ENCODE measurements at places on chromosomes 5 and 9.

- DNase-seq: no peak
These were observed 995.4 kb upstream of the WWC1 start for GRCh38 chr5:167296066-167296465.

- DNase-seq: no peak
These were observed 39.0 kb downstream of the ZFR start for GRCh38 chr5:32405507-32405906.

GRCh38 chr5:181207214-181207959 lies 2.4 kb upstream of the TRIM7 start:
- DNase-seq: no peak

- no peak for DNase-seq
These were observed 116.2 kb downstream of the MAN2A1 start for GRCh38 chr5:109805883-109806282.

GRCh38 chr9:96270236-96270744 lies 31.7 kb downstream of the HSD17B3 start:
- DNase-seq: no peak

DNA sequence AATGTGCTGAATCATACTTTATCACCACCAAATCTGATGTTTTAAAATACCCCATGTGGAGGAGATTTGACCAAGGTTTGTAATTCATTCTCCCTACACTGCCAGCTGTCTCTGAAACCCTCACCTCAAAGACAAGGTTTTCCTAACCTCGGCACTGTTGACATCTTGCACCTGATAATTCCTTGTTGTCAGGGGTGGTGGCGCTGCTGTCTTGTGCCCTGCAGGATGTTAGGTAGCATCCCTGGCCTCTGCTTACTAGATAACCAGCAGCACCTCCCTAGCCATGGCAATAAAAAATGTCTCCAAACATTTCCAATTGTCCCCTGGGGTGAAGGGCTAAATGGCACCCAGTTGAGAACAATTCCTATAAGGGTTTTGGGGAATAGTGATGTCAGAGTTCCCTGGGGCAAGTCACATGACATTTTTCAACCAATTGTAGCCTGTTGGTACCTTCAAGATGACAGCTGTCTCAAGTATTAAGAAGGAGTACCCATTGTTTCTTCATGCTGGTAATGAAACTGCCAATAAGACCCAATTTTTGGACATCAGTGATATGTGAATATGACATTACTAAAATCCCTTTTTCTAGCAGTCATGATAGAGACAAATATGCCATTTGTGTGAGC lies 160.6 kb upstream of the PLCXD3 start:
- DNase-seq: no peak

GRCh38 chr5:180335614-180336233 lies 17.4 kb downstream of the GFPT2 start:
- DNase-seq: no peak

GRCh38 chr9:130824643-130825350 lies 10.3 kb upstream of the ABL1 start:
- DNase-seq: no peak
